HS-27A (cell line): ENCODE measurements at places on chromosomes 11 and 22.
A peak's percentile ranks its signal among the peaks of the same experiment; 100 is the strongest.

DNA sequence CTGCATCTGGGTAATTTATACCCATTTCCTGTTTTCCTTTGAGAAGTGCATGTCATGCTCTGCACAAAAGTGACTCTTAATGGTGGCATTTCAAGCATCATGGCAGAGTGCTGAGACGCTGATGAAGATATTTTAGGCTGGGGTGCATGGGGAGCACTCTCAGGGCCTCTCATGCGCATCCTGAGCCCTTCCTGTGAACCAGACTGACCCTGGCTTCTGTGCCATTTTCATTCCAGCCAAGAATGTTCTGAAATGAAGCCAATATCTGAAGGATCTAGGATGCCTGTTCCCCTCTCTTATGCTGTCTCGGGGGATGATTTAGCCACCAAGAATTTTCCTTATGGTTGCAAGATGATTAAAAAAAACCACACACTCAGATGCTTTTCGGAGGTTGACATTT, 61.5 kb downstream of the MIAT start:
- peak; percentile 93 for DNase-seq

- DNase-seq: no peak
These were observed 32.4 kb downstream of the MCAM start for GRCh38 chr11:119284344-119285157.

DNA sequence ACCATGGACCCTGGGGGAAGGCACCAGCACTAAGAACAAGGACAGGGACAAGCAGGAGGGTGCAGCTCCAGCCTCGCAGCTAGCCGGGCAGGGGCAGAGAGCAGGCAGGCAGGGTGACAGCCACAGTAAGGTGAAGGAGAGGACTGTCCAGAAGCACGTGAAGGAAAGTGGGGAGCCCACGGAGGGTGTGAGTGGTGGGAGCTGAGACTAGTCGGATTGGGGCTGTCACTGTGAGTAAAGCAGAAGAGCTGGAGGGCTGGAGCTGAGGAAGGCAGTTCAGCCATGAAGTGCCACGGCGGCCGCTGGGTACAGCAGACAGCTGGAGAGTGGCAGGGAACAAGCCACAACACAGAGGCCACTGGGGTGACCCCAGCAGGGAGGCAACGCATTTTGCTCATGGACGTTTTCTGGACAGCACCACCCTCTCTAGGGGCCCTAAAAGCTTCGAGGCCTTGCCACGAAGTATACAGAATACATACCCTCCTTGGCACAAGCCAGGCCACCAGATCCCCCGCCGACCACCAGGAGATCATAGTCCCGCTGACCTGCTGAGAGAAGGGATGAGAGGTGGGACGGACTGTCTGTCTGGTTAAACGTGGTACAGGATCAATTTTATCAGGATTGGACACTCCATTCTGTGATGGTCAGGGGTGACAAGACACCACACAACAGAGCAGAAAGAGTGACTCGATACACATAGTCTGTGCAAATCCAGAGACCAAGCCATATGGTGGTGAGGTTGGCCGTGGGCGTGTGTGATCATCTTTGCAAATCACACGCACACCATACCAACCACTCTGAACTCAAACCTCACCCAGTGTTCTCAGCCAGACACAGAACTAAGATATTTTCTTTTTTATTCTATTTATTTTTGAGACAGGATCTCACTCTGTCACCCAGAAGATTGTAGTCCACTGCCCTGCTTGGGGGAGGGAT, 10.8 kb upstream of the COMT start:
- DNase-seq: no peak

- no peak for DNase-seq
These were observed 40.0 kb downstream of the SBF1 start for GRCh38 chr22:50434849-50435248.

DNA sequence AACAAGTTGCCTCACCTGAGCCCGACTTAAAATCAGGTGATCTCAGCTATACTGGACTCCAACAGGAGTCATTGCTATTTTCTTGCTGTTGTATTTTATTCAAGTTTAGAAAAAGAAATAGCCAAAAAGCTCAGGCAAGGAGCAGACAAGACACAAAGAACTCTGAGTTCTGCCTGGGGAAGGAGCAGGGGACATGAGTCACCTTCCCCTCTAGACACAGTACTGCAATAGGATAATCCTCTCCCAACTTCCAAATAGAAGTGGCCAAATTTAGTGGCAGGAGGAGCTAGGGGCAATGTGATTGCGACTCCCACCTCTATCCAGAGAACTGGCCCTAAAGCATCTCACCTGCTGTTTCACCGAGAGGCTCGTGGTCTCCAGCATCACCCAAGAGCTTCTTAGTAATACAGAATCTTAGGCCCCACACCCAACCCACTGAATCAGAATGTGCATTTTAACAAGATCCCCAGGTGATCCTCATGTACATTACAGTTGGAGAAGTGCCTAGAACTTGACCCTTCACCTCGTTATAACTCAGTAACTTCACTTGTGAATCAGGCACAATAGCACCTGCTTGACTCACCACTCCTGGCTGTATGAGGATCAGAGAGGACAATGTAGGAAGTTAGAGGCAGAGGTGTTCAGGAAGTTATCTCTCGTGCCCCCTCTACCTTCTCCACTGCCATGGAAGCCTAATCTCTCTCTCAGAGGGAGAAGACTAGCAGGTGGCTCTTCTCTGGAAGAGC, 56.8 kb upstream of the FBXO3 start:
- no peak for DNase-seq

GRCh38 chr11:128708660-128709059, 14.8 kb downstream of the FLI1 start:
- no peak for DNase-seq

- no peak for DNase-seq
These were observed 175.8 kb downstream of the MPPED1 start for GRCh38 chr22:43587574-43587973.

GRCh38 chr11:113496026-113496651, 20.9 kb upstream of the DRD2 start:
- DNase-seq: no peak

DNA sequence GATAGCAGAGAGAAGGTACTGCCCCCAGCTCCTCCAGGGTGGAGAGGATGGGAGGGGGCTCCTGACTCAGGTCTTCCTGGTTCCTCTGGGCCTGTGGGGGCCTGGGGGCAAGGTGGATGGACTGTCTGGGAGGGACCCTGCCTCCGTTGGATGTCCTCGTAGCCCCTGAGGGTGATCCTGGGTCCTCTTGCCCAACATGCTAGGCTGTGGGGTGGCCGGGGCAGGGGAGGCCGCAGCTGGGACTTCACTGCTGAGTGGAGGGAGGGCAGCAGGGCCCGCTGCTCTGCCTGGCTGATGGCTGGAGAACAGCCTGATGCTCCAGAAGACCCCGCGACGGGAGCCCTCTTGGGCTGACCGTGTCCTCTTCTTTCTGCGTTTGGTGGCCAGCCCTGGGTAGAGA, 13.4 kb downstream of the FRMD8 start:
- DNase-seq: no peak

GRCh38 chr11:102317768-102318103, 452 bp downstream of the BIRC3 start:
- no peak for DNase-seq

- DNase-seq: no peak
These were observed 192.6 kb downstream of the CASP12 start for GRCh38 chr11:104705490-104706190.

GRCh38 chr11:12031856-12032544, 23.6 kb upstream of the DKK3 start:
- DNase-seq: no peak

- no peak for DNase-seq
These were observed 2.8 kb downstream of the HPX start for GRCh38 chr11:6437993-6438392.

DNA sequence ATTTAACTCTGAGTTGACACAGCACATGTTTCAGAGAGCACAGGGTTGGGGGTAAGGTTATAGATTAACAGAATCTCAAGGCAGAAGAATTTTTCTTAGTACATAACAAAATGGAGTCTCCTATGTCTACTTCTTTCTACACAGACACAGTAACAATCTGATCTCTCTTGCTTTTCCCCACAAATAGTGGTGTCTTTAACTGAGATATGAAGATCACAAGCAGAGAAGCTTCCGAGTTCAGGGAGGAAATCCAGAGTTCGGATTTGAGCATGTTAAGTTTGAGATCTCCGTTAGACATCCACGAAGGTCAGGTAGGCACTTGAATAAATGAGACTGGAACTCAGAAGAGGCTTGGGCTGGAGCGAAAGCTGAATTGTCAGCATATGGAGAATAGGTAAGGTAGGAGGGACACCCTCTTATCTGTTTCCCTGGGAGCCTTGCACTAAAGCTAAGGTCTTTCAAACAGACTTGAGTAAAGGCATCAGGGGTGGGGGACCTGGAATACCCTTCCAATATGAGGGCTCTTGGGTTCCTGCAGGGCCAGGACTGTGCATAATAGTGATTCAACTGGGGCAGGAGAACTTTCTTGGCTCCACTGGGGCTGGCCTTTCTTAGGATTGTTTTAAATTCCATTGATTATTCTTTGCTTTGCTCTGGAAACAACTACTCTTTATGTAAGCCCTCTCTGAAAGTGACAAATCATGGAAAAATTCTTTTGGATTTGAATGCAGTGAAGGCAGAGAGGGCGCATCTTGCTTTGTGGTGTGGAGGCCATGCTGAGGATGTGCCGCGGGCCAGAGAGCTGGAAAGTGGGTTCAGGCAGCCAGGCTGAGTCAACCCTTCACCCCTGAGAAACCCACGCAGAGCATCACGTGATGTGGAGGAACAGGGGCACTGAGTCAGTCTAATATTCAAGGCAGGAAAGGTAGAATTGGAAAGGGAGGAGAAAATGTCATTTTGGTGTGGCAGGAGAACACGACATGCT, 62.7 kb upstream of the AMPD3 start:
- no peak for DNase-seq

GRCh38 chr11:35227576-35228327, 88.8 kb downstream of the CD44 start:
- no peak for DNase-seq

- no peak for DNase-seq
These were observed 148.1 kb upstream of the BLID start for GRCh38 chr11:122264121-122264520.

GRCh38 chr11:131811383-131811782, 441.0 kb downstream of the NTM start:
- DNase-seq: no peak

- DNase-seq: no peak
These were observed 403.2 kb downstream of the AASDHPPT start for GRCh38 chr11:106480581-106481190.

DNA sequence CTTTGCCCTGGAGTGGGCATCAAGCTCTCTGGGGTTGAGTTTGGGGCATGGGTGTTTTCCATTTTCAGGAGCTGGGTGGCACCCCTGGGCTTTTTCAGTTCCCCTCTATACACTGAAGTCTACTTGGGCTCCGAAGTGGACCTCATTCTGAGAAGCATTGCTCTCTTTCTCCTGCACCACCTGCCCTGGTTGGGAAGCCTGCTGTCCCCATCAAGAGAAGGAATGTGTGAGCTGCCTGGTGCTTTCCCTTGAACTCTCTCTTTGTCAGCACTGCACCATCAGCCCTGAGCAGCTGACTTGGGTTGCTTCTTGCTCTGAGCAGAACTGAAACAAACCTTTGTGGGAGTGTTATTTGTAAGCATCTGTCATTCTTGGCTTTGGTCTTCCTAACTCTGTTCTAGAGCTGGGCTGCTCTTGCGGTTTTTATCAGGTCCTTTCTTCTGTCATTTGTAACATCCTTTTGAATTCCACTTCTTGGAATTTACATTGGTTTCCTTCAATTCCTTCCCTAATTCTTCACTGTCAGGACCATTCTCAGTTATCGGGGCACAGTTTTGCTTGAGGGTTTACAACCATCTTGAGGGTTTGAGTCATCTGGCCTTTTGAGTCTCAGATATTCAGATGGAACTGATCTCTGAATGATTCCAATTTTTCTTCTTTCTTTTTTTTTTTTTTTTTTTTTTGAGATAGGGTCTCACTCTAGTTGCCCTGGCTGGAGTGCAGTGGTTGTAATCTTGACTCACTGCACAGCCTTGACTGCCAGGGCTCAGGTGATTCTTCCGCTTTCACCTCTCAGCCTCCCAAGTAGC, 20.5 kb downstream of the UBE2L3 start:
- no peak for DNase-seq

DNA sequence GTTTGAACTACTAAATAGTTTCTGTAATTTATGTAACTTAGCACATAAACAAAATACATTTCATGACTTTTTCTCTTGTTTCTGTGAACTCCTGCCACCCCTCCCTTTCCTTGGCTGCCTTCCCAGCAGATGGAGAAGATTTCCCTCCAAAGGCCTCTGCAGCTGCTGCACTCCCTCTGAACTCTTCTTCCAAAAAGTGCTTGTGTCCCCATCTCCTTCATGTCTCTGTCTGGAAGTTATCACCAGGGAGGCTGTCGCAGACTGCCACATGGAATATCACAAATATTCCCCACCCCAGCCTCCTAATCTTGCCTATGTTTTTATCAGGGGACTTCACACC, 1068.3 kb downstream of the OPCML start:
- no peak for DNase-seq

DNA sequence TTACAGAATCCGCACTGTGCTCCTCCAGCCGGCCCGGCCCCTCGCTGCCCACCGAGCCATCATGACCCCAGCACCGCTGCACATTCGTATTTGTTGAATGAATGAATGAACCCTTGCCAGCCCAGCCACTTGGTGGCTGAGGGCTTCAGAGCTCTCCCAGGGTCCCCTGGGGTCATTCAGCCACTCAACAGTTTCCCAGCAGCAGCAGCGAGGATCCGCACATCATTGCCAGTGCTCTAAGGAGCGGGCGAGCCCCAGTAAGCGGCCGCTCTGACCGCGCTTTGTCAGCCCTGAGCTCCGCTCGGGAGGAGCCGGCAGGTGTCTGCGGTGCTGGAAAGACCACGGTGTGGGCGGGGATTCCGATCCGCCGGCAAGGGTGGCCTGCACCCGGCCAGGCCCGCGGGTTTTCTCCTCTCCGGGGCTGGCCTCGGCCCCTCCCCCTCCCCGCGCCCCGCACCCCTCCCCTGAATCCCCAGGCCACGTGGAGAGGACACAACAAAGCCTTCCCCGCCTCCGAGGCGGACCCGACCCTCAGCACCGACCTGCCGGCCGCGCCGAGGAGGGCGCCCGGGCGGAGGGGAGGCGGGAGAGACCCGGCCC, 563 bp downstream of the BID start:
- no peak for DNase-seq

DNA sequence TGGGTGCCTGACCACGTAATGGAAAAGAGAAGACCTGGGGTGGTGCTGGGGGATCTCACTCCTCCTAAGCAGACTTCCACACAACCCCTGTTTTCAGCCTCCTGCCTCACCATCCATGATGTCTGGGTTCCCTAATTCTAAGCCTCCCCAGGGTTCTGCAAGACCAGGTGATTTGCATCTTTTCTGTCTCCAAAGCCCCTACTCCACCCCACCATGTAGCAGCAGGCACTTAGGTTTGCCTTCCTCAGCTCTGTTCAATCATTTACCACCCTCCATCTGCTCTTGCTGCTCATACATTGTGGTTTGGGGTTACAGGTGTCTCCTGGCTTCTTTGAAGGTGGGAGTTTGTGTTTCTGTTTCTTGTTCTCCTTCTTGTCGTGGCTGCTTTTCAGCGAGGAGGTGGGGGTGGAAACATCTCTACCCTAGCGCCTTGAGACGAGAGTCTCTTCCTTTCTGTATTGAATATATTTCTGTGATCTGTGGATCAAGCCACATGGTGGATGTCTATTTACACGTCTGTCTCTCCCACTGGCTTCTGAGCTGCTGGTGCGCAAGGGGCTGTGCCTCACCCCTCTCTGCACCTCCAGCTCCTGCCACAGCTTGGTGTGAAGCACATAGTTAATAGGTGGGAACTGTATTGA, 6.6 kb upstream of the SSTR3 start:
- no peak for DNase-seq
